ENCODE measurements at places on chromosomes 6 and 20. TPM values are rescaled to one million over a fixed set of nuclear protein-coding genes. Genes with fewer than 3 reads are reported as not detected.

SCGN gene
- total RNA-seq: not detected

PCIF1 gene
- total RNA-seq: 14.4 TPM

PPP1R16B gene
- 210 TPM for total RNA-seq

DDX43 gene
- total RNA-seq: 2.0 TPM

ZC3H12D gene
- total RNA-seq: not detected

SGK2 gene
- not detected for total RNA-seq

MLN gene
- total RNA-seq: not detected

RAB5IF gene
- total RNA-seq: 111 TPM

MUC22 gene
- not detected for total RNA-seq

FOXA2 gene
- total RNA-seq: not detected

NKAIN4 gene
- not detected for total RNA-seq

HLA-DQB2 gene
- not detected for total RNA-seq

CYP39A1 gene
- total RNA-seq: 0.33 TPM

COL20A1 gene
- not detected for total RNA-seq

GLP1R gene
- total RNA-seq: not detected

C4A gene
- total RNA-seq: 0.96 TPM

HSPA12B gene
- total RNA-seq: 11.1 TPM

FAM209B gene
- not detected for total RNA-seq

FAM83D gene
- 16.0 TPM for total RNA-seq

BNIP5 gene
- total RNA-seq: not detected

TNXB gene
- 4.2 TPM for total RNA-seq

RAE1 gene
- total RNA-seq: 30.1 TPM

BPI gene
- not detected for total RNA-seq

POLR1H gene
- 28.7 TPM for total RNA-seq

OTOR gene
- total RNA-seq: not detected

PRPH2 gene
- 0.48 TPM for total RNA-seq

TBXT gene
- not detected for total RNA-seq

PPIL6 gene
- total RNA-seq: 0.57 TPM

FAM209A gene
- total RNA-seq: not detected

NKAPL gene
- total RNA-seq: 0.57 TPM

NEURL2 gene
- total RNA-seq: 5.6 TPM

BMP2 gene
- total RNA-seq: 34.2 TPM

OR2J3 gene
- total RNA-seq: under 0.01 TPM

LINC00237 gene
- not detected for total RNA-seq

UBE2J1 gene
- 95.6 TPM for total RNA-seq

DNAH8 gene
- total RNA-seq: under 0.01 TPM

LY6G6D gene
- not detected for total RNA-seq

PNLDC1 gene
- total RNA-seq: not detected

RFX6 gene
- total RNA-seq: not detected

VSX1 gene
- not detected for total RNA-seq

Data from vein endothelial cell (primary cell).